WTC11 (cell line): ENCODE measurements at places on chromosomes 2 and 18. TPM values are rescaled to one million over a fixed set of nuclear protein-coding genes. Genes with fewer than 3 reads are reported as not detected.

GCKR gene
- total RNA-seq = 0.64 to 1.1 TPM (median 0.72 TPM) in 3 replicates

FSIP2 gene
- total RNA-seq = 1.9 to 2.2 TPM (median 1.9 TPM) in 3 replicates

- H3K27ac ChIP-seq = no peak overlapping the region
- H3K27me3 ChIP-seq = no peaks in the 10 kb centered on the region
- no peak overlapping the region for H3K4me3 ChIP-seq
- no peaks in the 10 kb centered on the region for H3K36me3 ChIP-seq
- H3K4me1 ChIP-seq = peaks cover 2% of the 10 kb centered on the region; the same call in 1 of the 2 replicates
Measured at GRCh38 chr2:193332941-193333340, 1138.2 kb upstream of the TMEFF2 start.

DYNAP gene
- total RNA-seq = 0.46 to 0.94 TPM (median 0.50 TPM) in 3 replicates

- DNase-seq = no peak
- no peak overlapping the region for H3K27ac ChIP-seq
- peaks cover 18% of the 10 kb centered on the region for H3K4me1 ChIP-seq
- H3K4me3 ChIP-seq = no peak overlapping the region
- H3K36me3 ChIP-seq = no peaks in the 10 kb centered on the region
- H3K27me3 ChIP-seq = no peaks in the 10 kb centered on the region
Measured at GRCh38 chr18:46716336-46716735, 40.5 kb downstream of the ST8SIA5 start.

DNA sequence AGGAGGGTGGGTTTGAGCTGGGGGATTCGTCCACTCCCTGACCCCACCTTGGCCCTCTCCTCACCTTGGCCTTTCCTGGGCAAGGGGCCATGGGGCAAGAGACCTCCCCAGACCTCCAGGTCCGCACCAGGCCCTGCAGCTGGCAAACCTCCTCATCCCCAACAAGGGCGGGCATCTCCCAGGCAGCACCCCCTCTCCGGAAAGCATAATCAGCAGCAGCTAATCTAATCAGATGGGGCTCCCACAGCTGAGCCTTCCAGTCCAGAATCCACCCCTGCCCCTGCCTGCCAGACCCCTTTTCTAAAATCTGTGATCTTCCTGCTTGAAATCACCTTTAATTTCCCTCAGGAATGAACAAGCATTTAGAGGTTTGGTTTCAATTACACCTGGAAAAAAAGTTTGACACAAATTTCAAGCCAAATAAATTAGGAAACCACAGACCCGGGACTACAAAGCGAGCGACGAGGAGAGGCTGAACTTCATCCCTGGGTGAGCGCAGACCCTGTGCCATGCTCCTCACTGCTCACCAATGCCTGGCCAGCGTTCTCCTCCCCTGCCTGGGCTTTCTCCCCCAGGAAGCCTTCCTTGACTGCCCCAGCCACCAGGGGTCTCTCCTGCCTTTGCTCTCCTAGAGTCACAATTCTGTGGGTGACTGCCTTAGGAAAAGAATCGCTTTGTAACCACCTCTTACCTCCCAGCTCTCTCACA, 143.0 kb upstream of the MYCN start:
- DNase-seq = peak; percentile 72
- H3K27ac ChIP-seq = no peak overlapping the region
- no peaks in the 10 kb centered on the region for H3K27me3 ChIP-seq
- H3K36me3 ChIP-seq = no peaks in the 10 kb centered on the region

GRCh38 chr2:47569658-47570475, 166.9 kb downstream of the MSH2 start:
- H3K27ac ChIP-seq = no peak overlapping the region
- H3K4me1 ChIP-seq = peaks cover 23% of the 10 kb centered on the region
- peak overlapping the region; percentile 90 for H3K4me3 ChIP-seq
- peaks cover 50% of the 10 kb centered on the region for H3K27me3 ChIP-seq

DNA sequence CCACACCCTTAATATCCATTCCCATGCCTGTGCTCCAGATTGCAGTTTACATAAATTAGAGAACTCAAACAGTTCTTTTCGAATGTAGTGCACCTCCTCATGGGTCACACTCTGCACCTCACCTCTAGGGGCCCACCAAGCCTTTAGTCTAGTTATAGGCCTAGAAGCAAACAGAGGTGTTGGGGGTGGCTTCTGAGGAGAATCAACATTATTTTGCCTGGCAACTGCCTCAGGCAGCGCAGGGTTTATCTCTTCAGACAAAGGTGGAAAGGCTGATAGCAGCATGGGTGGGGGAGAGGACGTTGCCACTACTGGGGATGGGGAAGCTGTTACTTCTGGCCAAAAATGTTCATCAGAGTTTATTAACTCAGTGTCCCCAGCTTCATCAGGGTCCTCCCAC, 5.0 kb upstream of the GYPC start:
- H3K4me1 ChIP-seq = peaks cover 12% of the 10 kb centered on the region
- H3K27ac ChIP-seq = no peak overlapping the region
- no peak for DNase-seq
- H3K27me3 ChIP-seq = peaks cover 12% of the 10 kb centered on the region
- no peak overlapping the region for H3K4me3 ChIP-seq

ANKRD62 gene
- total RNA-seq = not detected in 3 replicates
